ENCODE measurements at places on chromosomes 3 and 15.

GRCh38 chr3:131728898-131729642 lies 226.3 kb upstream of the MRPL3 start:
- DNase-seq: no peak

GRCh38 chr3:122754929-122755328 lies 38.7 kb downstream of the HSPBAP1 start:
- DNase-seq: no peak

- DNase-seq: no peak
Observed at GRCh38 chr3:4939276-4939675, 40.0 kb upstream of the BHLHE40 start.

- no peak for DNase-seq
Observed at GRCh38 chr15:48283396-48284145, 47.7 kb upstream of the DUT start.

GRCh38 chr3:170513642-170514041 lies 72.2 kb downstream of the SLC7A14 start:
- no peak for DNase-seq

DNA sequence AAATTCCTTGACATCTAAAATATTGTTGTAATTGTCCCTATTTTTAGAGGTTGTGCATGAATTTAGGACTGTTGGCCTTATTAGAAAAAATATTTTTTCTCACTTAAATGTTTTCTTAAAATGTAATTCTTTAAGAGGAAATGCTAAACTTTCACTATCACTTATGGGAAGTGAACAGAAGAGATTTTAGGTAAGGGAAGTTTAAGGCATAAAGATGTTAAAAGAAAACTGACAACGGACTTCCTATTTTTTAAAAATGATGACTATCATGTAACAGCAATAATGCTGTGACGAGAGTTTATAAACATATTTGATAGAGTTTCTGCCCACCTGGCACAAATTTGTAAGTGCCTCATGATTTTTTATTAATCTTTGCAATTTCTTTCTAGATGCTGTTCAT lies 3.1 kb downstream of the C3orf38 start:
- no peak for DNase-seq

DNA sequence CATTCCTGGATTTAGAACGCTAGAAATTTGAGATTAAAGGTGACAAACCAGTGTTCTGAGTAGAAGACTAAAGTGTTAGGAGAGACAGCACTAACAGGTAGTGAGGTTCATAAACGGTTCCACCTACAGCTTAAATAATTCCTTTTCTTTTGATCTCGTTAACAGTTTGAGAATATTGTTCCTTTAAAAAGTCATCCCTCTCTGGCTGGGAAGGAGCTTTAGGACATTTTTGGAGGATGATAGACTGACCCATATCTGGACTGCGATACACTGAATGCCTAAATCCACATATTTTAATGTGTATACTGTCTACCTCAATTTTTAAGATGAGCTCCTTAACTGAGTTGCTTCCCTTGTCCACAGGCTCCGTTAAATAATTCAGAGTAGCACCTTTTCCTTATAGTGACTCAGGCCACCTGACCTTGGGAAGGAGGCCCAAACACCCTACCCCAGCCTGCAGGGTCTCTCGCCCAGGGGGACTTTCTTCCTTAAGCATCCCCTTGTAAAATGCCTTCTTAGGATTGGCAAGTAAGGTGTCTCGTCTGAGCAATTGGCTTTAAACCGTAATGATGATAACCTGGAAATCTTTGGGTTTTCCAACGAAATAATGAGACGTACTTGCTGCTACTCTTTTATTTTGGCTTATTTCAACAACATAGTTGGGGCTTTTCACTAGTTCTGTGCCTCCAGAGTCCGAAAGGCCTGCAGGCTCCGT lies 3.3 kb downstream of the TRIM71 start:
- DNase-seq: no peak

- no peak for DNase-seq
Observed at GRCh38 chr3:60917141-60917540, 334.1 kb downstream of the FHIT start.

GRCh38 chr3:160758929-160759577 lies 3.0 kb downstream of the PPM1L start:
- no peak for DNase-seq

GRCh38 chr3:8596321-8597218 lies 48.0 kb downstream of the SSUH2 start:
- no peak for DNase-seq

DNA sequence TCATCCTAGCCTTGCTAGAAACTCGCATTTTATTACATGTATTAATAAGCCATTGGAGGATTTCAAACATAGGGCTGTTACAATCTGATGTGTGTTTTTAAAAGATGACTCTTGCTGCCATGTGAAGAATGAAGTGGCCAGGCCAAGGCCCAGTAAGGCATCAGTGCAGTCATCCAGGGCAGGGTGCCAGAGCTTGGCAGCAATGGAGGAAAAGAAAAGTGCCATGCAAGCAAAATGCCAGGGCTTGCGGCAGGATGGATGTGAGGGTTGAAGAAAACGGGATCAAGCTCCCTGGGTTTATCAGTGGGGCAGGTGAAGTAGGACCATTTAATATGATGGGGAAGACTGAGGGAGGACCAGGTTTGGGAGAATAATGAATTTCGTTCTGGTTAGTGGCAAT lies 183.6 kb downstream of the MINAR1 start:
- DNase-seq: peak; percentile 3

- DNase-seq: no peak
Observed at GRCh38 chr3:48241796-48242455, 1.0 kb downstream of the ZNF589 start.

GRCh38 chr3:159650726-159651125 lies 337.9 kb upstream of the IL12A start:
- DNase-seq: no peak

- no peak for DNase-seq
Observed at GRCh38 chr15:57255751-57256341, 120.5 kb upstream of the CGNL1 start.

DNA sequence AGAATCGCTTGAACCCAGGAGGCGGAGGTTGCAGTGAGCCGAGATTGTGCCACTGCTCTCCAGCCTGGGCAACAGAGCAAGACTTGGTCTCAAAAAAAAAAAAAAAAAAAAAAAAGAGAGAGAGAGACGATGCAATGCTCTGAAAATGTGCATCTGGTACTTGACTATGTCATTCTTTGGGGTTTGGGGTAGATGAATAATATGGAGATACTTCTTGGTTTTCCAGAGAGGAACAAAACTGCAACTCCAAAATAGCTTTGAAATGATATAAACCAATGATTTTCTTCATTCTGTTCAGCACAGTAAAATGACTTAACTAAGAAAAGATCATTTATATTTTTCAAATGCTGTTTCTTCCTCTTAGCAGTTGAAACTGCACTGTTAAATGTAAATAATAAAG lies 158.9 kb downstream of the ISL2 start:
- no peak for DNase-seq

- DNase-seq: no peak
Observed at GRCh38 chr3:194001-194400, 2.6 kb upstream of the CHL1 start.

- DNase-seq: no peak
Observed at GRCh38 chr3:145209561-145209960, 951.4 kb downstream of the PLOD2 start.

- no peak for DNase-seq
Observed at GRCh38 chr3:46558184-46559043, 7.7 kb downstream of the LRRC2 start.

DNA sequence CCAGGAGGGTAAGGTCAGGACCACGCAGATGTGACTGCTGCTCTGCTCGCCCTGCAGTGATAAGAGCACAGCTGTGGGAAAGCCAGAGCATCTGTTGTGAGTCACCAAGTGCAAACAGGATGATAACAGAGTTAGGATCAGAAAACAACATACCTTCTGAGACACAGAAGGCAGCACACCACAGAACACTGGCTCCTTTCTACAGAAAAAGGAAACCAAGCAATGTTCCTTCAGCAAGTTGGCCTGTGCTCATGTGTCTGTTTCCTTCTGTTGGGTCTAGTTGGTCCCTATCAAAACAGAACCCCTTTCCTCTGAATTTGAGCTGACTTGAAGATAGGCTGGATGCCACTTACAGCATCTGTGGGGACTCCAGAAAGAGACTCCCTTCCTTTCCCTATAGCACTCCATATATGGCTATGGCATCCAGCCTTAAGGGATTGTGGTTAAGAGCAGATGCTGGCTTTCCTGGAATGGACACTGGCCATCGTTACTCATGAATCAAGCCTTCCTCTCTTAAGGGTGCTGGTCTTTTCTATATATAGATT lies 440.7 kb upstream of the THBS1 start:
- DNase-seq: no peak

- DNase-seq: no peak
Observed at GRCh38 chr15:48345516-48345915, 14.3 kb downstream of the DUT start.

- no peak for DNase-seq
Observed at GRCh38 chr15:60735559-60736047, 256.7 kb upstream of the ICE2 start.

GRCh38 chr3:105715372-105715771 lies 153.4 kb downstream of the CBLB start:
- DNase-seq: no peak

DNA sequence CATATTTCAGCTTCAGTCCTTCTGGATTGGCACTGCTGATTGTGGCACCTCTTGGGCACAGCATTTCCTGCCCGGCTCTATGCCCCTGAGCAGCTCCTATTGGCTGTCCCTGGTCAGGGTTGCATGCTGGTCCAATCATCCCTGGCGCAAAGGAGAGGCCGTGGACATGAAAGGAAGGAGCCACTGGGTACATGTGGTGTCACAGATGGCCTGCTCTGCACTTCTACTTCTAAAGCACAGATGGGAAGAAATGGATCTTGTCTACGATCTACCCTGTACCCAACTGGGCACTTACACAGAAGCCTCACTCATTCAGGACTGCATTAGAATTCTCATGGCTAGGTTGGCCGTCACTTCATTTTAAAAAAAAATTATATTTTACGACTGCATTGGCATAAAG lies 232.5 kb downstream of the SHQ1 start:
- DNase-seq: no peak

DNA sequence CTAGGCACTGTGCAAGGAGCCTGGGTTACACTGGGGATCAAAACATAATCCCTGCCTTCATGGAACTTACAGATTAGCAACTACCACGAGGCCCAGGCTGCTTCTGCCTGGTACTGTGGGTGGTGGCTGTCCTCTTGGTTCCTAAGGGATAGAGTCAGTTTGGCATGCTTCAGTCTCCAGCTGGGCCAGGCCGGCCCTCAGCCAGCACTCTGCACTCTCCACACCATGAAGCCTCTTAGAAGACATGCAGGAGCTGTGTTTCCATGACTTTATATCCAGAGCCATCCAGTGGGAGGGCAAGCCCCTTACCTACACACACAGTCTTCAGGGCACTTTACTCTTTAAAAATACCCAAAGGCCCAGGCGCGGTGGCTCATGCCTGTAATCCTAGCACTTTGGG lies 54.4 kb downstream of the ATP1B3 start:
- DNase-seq: no peak

DNA sequence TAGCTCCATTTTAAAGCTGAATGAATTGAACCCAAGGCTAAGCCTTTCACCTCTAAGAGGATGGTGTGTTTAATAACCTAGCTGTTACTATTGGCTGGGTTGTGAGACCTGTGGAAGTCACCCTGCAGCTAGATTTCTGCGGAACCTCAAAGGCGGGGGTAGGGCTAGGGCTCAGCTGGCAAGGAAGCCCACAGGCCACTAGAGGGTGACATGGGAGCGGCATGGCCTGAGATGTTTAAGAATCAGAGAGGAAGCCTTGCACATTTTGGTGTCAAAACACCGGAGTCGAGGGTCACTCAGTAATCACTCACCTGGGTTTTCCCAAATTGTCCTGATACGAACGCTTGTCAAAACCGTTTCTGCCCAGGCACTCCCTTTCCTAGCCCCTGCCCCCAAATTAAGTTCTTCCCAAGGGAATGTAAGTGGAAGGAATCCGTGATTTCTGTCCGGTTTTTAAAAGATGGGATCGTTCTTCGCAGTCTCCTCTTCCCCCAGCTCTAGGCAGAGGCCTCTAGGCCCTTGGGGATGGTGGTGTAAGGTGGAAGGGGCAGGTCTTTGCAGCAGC lies 3.8 kb upstream of the ACAD9 start:
- no peak for DNase-seq

- DNase-seq: no peak
Observed at GRCh38 chr3:100682854-100683760, 26.2 kb upstream of the TFG start.

GRCh38 chr3:119637679-119638477 lies 22.5 kb downstream of the POPDC2 start:
- no peak for DNase-seq

GRCh38 chr3:171809611-171809860 lies 747 bp downstream of the PLD1 start:
- no peak for DNase-seq

DNA sequence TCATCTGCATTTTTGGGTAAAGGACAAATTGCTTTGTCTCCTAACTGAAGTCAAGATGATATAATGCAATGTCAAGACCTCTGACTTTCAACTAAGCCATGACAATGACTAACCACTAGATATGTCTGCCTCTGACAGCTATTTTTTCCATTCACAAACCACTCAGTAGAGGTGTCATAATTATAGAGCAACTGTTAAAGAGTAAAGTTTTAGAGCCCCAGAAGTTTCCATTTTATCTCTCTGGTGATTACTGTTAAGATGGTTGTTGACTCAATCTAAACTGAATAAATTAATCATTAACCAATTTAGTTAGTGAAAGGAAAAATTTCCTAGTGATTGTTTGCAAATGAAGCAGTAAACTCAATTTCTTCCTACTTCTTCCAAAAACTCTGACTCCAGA lies 779.9 kb downstream of the GRM7 start:
- DNase-seq: no peak

DNA sequence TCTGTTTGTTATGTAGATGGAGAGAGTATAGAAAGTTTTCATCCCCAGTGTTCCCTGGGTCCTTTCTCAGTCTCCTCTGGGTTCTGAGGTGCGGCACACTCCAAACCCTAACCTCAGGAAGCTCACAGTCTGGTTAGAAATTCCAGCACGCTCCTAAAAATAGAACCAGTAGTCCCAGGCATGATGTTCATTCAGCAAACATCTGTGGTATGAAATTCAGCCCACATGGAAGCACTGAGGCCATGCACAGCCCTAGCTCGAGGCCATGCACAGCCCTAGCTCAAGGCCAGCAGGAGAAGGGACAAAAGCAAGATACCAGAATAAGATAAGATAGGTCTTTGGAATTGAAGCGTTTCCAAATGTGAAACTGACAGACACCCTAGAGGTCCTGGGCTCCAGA lies 82.3 kb upstream of the OXTR start:
- DNase-seq: no peak

DNA sequence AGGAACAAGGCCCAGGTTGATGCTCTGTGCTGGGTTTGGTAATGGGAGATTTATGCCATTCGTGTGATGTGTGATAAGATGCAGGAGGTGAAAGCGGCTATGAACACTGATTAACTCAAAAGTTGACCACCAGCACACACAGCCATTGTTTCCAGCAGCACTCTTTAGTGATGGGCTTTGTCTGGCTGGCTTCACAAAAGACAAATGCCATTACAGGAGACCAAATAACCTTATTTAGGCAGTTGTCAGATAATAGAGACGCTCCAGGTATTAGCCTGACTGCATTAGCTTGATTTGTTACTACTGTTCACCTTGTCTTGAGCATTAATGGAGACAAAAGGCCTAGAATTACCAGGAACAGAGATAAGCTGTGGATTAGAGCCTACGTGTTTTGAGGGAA lies 5.1 kb downstream of the HESX1 start:
- no peak for DNase-seq

GRCh38 chr15:76084256-76084655 lies 24.5 kb downstream of the TMEM266 start:
- no peak for DNase-seq
